HuH-7 (cell line): ENCODE measurements at places on chromosomes 4 and X.
A peak's percentile ranks its signal among the peaks of the same experiment; 100 is the strongest.

DNA sequence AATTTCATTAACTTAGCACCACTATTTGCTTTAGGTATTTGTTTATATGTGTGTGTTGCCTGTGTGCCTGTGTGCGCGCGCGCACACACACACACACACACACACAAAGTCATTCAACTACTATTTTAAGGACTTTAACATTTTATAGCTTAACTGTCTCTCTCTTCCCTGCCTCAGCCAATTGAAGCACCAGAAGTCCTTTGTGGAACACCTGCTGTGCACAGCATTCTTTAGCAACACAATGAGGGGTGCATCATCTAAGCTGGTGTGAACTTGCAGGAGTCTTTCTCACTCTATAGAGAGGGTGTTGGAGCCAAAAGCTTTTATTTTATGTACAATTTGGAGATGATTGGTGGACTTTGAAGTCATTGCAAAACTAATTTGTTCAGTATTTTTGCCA lies 31.3 kb downstream of the SLIT2 start:
- DNase-seq: no peak

GRCh38 chr4:127251423-127251822 lies 381.3 kb upstream of the INTU start:
- DNase-seq: no peak

- DNase-seq: no peak
These were observed 1.2 kb upstream of the CHRNA9 start for GRCh38 chr4:40333921-40334352.

GRCh38 chr4:41496977-41497376 lies 41.0 kb upstream of the LIMCH1 start:
- DNase-seq: no peak

- no peak for DNase-seq
These were observed 72.3 kb upstream of the STIM2 start for GRCh38 chr4:26788341-26788733.

GRCh38 chr4:37742149-37742548 lies 56.0 kb upstream of the RELL1 start:
- no peak for DNase-seq

- no peak for DNase-seq
These were observed at the start of gene OTOP1 for GRCh38 chr4:4226606-4227438. Gene OTOP1, minus strand, starts transcription at chr4:4226929. Its CDS starts 65 bp downstream, at chr4:4226864.

DNA sequence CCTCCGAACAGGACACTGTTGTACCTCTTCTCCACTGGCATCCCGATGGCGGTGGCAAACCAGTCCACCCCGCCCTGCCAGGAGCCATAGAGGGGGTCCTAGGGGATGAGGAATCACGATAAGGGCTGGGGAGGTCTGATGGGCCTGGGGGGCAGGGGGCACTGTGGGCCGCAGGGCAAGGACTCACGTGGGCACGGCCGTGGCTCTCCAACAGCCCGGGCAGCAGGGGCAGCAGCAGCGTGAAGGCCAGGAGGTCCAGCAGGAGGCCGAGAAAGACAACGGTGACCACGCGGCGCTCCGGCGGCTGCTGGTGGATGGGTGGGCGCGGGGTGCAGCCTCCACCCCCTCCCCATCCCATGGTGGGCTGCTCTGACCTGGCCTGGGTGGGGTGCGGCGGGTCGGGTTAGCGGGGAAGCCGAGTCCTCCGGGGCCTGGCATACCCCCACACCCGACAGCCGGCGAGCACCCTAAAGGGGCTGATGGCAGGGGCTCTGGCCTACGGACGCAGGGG lies 29.6 kb downstream of the NOP14 start:
- no peak for DNase-seq

DNA sequence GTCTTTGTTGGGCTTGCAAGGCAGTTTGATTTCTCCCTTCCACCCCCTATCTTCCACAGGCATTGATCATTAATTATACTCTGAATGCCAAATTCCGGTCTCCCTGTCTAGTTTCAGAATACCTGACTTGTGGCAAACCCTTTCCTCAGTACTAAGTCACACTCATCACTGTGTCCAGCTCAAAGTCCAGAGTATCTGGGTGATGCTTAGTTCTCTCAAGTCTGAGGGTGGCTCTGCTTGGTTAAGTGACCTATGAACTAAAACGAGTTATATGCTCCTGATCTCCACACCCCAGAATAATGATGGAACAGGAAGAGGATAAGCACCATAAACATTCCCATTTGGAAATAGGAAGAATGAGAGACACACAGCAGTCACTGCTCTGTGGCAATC lies 6.5 kb downstream of the SMIM9 start:
- DNase-seq: no peak

DNA sequence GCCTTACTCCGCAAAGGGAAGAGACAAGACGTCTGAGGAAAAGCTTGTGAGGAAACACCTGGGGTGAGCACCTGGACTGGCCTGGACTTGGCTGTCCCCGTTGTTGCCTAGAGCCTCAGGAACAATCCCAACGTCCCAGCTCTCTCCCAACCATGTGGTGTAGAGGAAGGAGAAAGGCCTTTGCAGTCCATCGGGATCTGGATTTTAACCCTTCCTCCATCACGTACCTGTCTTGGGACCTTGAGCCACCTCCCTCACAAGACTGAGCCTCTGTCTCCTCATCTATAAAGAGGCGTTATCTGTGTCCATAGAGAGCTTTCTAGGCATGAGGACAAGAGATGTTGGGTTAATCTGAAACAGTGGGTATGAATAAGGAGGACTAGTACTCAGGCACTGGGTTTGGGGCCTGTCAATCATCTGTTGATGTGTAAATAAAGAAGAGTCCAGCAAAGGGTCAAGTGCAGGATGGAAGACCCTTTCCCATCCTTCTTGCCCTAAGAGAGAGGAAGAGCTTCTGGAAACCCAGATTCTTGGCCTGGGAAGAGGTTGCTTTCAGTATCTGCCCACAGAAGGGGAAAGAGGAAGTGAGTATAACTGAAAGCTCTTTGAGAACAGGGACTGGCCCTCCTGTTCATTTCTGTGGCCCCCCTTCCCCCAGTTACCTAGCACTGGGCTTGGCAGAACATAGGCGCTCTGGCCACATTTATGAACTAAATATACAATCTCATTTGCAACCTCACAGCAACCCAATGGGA lies 137.1 kb downstream of the PJA1 start:
- no peak for DNase-seq

DNA sequence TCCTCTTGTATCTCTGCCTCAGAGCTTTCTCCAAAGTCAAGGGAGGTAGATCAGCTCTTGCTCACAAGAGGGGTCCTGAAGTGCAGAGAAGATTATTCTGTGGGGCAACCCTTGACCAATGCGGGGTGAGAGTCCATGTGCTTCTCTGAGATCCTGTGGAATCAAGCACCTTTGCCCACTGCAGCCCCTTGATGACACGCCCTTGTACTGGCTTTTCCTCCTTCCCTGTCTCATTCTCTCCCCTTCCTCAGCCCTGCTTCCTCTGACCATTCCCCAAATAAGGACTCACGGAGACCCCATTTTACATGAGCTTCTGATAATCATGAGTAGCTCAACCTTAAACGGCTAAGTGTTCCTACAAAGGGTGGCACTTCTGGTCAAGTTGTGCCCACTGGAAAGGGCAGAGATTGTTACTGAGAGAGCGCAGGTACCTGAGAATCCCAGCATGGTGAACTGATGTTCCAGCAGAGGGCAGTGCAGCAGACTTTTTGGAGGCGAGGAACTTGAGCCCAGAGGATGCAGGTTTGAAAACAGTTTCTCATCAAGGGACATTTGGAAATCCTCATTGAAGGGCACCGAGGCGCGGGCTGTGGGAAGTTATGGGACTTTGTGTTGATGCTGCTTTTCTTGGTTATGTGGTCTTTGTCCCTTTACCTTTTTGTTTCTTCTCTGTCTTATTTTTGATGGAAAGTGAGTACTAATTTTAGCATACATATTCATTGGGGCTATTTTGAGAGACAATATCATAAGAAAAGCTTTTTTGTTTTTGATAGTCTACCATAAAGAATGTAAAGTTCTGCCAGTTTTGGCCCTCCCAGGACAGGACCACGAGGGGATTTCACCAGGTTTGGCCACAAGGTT lies 201.3 kb downstream of the RBM46 start:
- peak; percentile 40 for DNase-seq

GRCh38 chr4:86400216-86400615 lies 40.4 kb upstream of the MAPK10 start:
- DNase-seq: no peak

DNA sequence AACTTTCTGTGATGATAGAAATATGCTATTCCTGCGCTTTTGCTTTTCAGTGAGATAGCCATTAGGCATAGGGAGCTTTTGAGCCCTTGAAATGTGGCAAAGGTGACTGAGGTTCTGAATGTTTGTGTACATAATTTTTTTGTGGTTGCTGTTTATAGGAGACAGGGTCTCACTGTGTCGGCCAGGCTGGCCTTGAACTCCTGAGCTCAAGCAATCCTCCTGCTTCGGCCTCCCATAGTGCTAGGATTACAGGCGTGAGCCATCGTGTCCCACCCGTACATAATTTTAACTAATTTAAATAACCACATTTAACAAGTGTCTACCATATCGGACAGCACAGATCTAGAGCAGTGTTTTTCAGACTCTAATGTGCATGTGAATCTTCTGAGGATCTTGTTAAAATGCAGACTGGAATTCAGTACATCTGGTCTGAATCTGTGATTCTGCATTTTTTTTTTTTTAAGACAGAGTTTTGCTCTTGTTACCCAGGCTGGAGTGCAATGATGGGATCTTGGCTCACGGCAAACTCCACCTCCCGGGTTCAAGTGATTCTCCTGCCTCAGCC lies 45.3 kb downstream of the CASP6 start:
- DNase-seq: no peak

DNA sequence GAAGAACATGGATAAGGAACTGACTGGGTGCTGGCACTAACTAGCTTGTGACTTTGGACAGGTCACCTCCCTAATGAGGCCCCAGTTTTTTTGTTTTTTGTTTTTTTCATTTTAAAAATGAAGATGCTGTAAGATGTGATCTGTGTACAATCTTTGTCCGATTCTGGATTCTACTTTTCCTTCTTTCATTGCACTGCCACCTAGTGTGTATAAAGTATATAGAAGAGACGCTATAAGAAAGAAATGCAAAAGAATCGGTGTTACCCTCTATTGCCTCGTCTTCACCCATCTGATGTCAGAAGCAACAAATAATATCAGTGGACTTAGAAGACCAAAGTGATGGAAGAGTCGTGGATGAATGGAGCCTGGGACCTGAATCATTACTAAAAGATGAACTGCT lies 58.6 kb upstream of the P2RY10 start:
- no peak for DNase-seq

- no peak for DNase-seq
These were observed 523.1 kb downstream of the MID1IP1 start for GRCh38 chrX:39324233-39324930.

- peak; percentile 10 for DNase-seq
These were observed 126.9 kb upstream of the GPRIN3 start for GRCh38 chr4:89434364-89434988.

DNA sequence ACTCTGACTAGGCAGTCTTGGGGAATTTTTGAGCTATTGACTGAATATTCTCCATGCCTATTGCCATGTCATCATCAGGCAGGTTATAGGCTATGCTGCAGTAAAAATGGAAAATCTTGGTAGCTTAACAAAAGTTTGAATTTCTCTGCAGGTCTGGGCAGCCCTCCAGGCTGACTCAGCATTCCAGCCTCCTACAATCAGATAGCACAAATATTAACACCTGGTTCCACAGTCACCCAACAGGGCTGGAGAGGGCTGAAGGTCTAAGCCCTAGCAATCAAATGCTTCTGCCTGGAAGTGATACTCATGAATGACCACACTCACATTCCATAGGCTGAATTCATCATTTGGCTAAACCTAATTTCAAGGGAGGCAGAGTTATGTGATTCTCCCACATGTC lies 9.6 kb upstream of the PPP3CA start:
- DNase-seq: no peak

DNA sequence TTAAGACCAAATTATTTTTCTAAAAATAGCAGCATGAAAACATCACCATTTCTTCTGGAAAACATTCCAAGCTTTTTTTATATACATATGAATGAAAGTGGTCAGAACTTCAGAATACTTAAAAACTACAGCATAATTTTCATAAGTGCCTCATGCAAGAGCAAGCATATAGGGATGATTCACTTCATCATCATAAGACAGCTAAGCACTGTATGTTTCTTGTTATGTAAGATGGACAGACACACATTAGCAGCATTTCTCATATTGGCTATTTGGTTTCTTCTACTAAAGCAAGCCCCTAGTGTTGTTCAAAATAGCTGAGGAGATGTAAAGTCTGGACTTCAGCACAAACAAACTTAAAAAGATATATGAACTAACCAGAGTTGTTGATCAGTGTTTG lies 213.1 kb upstream of the NOCT start:
- DNase-seq: no peak

- DNase-seq: no peak
These were observed 419.3 kb upstream of the SLIT2 start for GRCh38 chr4:19832411-19832810.

GRCh38 chr4:95869961-95870500 lies 30.1 kb downstream of the PDHA2 start:
- DNase-seq: no peak

- no peak for DNase-seq
These were observed 16.4 kb downstream of the FLNA start for GRCh38 chrX:154358011-154358410.

- DNase-seq: no peak
These were observed 63.7 kb downstream of the MAML3 start for GRCh38 chr4:140090215-140090731.

DNA sequence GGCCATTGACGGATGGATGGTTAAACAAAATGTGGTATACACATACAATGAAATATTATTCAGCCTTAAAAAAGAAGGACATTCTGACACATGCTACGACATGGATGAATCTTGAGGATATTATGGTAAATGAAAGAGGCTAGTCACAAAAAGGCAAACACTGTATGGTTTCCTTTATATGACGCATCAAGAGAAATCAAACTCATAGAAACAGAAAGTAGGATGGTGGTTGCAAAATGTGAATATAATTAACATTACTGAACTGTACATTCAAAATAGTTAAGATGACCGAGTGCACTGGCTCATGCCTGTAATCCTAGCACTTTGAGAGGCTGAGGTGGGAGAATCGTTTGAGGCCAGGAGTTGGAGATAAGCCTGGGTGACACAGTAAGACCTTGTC lies 9.5 kb upstream of the CASK start:
- no peak for DNase-seq

DNA sequence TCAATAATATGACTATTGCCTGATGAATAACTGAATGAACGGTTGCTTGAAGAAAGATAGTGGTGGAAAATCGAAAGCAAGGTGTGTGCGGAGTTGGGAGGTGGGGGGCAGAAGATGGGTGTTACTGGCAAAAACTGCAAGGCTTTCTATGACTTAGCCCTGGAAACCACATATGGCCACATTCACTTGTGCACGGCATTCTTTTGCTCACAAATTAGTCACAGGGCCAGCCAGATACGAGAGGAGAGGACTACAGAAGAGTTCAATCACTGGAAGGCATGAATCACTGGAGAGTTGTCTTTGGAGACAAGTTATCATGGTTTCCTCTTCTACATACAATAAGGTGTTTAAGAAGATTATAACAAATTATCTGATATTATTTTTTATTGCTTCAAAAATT lies 626.5 kb upstream of the CPEB2 start:
- DNase-seq: no peak

GRCh38 chr4:79578606-79579005 lies 170.6 kb upstream of the GK2 start:
- no peak for DNase-seq

- DNase-seq: no peak
These were observed 22.6 kb downstream of the CHRNA9 start for GRCh38 chr4:40357738-40358137.
